ENCODE measurements at places on chromosomes 1 and 21.

DNA sequence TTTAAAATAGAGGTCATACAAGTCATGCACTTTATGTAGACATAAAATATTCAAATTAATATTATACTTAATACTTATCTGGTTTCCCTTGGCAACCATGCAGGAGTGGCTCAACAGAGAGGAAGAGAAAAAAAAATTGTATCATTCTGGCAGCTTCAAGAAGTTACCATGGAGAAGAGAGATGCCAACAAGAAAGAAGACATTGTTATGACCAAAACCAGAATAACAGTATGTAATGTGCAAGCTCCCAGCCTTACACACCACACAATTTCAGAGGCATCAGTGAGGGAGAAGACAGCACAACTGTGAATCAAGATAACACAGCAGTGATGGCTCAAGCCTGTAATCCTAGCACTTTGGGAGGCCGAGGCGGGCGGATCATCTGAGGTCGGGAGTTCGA is 49.1 kb upstream of the RCOR3 start:
- DNase-seq = no peak

DNA sequence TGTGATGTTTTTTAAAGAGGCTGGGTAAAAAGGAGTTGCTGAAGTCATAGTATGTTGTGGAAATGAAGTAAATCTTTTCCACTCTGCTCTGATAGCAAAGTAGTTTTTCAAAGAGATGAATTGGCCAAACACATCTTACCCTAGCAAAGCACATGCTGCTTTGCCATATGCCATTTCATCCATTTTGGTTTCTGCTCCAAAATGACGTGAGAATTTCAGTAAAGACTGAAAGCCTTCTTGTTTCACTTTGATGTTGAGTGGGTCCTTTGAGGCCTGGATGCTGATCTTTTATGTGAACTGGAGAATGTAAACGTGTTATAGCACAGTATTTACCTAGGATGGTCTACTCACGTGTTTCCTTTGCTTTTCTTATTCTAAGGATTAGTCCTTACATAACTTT is 73.3 kb upstream of the PGD start:
- DNase-seq = no peak

DNA sequence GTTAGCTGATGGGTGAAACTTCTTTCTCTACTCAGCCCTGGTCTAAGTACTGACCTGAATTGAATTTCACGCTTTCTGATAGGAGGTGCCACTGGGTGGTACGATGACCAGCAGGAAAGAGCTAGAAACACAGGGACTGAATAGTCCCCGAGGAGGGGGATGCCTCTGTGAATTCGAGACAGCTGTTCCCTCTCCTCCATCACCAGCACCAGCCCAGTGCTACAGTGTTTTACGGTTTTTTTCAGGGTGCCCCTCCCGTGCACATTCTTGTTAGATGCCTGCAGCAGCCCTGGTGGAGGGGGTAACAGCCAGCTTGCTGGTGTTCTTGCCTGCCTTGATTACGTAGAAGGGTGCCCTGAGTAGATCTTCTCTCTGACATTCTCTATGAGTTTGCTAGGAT is 7.1 kb downstream of the HUNK start:
- DNase-seq = no peak

- no peak for DNase-seq
Measured at GRCh38 chr1:22253012-22253790, 110.3 kb upstream of the WNT4 start.

DNA sequence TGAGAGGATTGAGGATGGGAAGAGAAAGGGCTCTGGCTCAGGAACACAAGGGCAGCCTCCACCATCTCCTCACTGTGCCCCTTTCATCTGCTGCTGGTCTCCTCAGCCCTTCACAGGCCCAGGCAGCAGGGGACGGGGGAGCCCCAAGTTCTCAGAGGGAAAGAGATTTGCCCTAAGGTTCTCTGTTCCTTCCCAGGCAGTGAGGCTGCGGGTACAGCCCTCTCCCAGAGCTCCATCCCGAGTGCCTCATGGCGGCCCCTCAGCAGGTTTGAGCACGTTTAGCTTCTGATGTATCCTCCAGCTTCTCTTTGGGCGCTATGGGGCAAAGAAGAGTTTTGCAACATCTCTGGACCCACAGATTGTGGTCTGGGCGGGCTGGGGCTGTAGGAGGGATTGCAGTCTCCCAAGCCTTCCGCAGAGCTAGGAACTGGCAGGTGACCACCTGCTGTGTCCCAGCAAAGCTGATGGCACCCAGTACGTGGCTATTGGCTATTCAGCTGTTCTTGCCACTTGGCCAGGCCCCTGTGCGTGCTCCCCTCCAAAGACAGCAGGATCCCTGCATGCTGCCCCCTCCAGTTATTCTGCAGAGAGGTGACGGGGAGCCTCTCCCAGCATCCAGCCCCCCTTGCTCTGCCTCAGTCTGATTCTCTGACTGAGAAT is 10.1 kb downstream of the DISP3 start:
- no peak for DNase-seq

DNA sequence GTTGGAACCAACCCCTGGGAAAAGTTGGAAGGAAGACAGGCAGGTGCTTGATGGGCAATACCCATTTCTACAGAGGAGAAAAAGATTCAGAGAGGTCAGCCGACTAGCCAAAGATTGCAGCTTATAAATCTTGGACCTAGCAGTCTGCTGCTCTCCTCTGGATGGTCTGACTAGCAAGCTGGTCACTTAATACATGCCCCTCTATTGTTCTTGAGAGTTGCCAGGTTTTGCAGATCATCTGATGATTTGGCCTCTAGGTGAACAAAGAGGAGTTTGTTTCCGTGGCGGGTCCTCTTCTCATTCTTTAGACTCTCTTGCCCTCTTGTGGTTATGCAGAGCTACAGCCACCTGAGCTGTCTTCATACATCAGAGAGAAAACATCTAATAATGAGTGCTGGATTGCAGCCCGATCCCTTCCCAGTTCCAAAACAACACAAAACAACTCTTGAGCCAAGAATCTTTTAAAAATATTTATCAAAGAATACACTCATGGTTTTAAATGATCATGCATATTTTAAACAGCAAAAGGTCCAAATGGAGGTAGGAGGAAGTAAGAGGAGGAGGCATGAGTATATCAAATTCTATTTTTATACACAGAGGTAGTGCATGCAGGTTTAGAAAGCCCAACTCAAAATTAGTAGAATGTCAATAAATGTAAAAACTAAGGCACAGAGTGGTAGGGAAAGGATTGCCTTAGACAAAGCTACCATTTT is 115.7 kb downstream of the SLC30A10 start:
- peak; percentile 5 for DNase-seq

DNA sequence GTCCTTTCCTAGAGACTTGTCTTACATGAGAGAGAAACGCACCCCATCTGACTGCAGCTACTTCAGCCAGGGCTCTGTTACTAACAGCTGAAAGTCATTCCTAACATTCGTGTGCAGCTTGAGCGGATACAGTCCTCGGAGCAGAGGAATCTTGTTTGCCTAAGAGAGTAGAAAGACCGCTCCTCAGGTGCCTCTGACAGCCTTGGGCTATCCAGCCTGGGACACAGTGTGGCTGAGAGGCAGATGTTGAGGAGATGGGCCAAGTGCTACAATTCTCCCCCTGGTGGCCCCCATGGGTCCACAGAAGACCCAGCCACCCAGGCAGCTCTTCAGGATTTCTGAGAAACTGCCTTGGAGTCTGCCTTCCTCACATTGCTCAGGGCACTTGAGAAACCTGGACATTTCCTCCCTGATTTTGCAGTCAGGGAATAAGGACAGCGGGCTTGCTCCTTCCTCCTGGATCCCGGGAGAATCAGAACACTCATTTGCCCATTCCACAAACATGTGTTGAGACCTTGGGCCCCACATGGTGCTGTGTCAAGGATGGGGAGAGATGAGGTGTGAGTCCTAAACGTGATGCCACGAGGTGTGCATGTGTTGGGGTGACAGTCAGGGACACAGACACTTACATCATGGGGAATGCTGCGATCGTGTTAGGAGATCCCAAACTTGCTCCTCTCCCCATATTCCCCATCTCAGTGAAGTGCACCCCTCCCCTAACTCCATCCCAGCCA is 13.1 kb downstream of the TRIM62 start:
- no peak for DNase-seq

GRCh38 chr1:50181027-50181663 is 72.4 kb downstream of the ELAVL4 start:
- no peak for DNase-seq

DNA sequence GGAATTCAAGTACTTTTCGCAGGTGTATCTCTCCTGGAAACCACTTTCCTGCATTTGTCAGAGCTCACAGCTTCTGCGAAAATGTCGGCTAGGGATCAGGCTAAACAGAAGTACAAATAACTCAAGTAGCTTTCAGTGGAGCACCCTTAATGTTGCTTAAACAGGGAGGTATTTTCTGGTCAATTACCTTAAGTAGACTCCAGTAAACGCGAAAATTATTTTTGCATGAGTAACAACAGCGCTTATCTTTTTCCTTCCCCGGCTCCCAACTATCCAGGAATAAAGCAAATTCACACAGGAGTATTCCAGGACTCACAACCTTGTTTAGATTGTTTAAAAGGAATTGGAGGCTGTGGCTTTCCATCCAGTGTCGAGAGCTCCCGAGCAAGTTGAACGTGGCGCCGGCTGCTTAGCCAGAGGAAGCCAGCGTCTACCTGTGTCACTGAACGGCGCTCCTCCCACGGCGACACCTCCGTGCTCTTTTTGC is 7.3 kb upstream of the SIM2 start:
- no peak for DNase-seq

GRCh38 chr1:8876087-8876486 is 2.4 kb downstream of the ENO1 start:
- DNase-seq = no peak

DNA sequence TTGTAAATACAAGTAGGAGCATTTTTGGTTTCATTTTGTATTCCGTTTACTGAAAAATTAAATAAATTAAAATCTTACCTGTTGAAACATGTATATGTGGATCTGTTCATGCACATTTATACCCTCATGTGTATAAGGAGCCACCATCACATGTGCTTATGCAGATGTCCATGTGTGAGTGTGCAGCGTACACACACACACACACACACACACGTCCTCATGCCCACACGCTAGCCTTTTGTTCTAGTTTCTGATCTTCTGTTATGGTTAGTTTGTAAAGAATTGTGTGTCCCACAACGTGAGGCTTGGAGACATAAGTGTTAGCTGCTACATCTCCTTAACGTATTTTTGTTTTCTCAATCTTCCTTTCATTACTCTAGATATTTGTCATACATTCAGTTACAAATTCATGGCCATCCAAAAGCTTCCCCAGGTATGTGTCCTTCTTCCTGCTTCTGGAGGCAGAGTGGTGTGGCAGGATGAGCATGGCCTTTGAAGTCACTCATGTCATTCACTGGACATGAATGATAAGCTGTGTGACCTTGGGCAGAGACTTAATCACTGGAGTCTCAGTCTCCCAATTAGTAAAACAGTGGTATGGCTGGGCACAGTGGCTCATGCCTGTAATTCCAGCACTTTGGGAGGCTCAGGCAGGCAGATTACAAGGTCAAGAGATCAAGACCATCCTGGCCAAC is 54.6 kb downstream of the TENT5C start:
- DNase-seq = no peak

- no peak for DNase-seq
Measured at GRCh38 chr1:40425198-40425597, 25.1 kb upstream of the ZFP69B start.

- peak; percentile 16 for DNase-seq
Measured at GRCh38 chr1:44318097-44319088, 36.7 kb downstream of the ERI3 start.

GRCh38 chr21:31659286-31659535 is 282 bp upstream of the SOD1 start:
- DNase-seq = no peak

- peak; percentile 38 for DNase-seq
Measured at GRCh38 chr1:204190212-204191211, 5.8 kb downstream of the KISS1 start.

- DNase-seq = no peak
Measured at GRCh38 chr1:96944432-96945092, 223.0 kb downstream of the PTBP2 start.

- DNase-seq = no peak
Measured at GRCh38 chr1:85313888-85314696, 37.7 kb upstream of the BCL10 start.

DNA sequence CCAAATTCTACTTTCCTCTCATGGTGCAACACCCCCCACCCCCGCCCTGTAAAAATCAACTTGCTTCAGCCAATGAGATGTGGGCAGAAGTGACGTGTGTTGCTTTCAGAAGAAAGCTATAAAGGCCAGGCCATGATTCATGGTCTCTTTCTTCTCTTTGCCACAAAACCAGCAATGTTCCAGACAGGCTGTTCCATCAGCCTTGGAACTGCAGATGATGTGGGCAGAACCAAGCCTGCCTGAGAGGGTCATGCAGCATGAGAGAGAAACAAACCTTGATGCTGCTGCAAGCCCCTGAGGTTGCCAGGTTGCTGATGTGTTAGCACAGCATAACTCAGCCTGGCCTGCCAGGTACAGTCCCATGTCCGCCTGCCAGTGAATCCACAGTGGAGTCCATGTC is 41.8 kb downstream of the MIS18A start:
- DNase-seq = no peak

- no peak for DNase-seq
Measured at GRCh38 chr1:30324251-30325084, 398.9 kb downstream of the MATN1 start.

GRCh38 chr1:6245869-6246496 is 2.0 kb downstream of the HES3 start:
- DNase-seq = peak; percentile 67

DNA sequence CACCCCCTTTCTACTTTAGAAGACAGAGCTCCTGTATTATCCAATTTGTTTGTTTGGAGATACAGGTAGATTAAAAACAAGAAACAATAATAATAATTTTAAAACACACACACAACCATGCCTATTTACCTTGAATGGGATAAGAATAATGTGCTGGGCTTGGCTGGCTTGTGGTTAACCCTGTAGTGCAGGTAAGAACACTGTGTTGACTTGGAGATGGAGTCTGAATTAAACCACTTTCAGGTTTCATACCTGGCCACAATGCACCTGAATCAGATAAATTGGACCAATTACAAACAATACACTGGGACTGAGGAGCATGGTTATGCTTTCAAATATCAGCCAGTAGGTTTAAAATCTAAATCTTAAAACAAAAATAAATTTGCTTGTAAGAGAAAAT is 60.8 kb downstream of the EYA3 start:
- DNase-seq = no peak

- DNase-seq = no peak
Measured at GRCh38 chr1:99811075-99811474, 39.1 kb upstream of the AGL start.

GRCh38 chr21:44508426-44508710 is 31.6 kb downstream of the KRTAP10-1 start:
- DNase-seq = no peak
